ENCODE measurements at places on chromosomes 7 and 10.
A peak's percentile ranks its signal among the peaks of the same experiment; 100 is the strongest.

GRCh38 chr7:81484261-81484660, 285.6 kb downstream of the HGF start:
- no peak for DNase-seq

- DNase-seq, result no peak
Measured at GRCh38 chr7:138008019-138008587, 6.2 kb upstream of the CREB3L2 start.

GRCh38 chr7:105068886-105069285, 54.9 kb downstream of the KMT2E start:
- no peak for DNase-seq

GRCh38 chr7:20697351-20697750, 81.9 kb downstream of the ABCB5 start:
- DNase-seq, result no peak

DNA sequence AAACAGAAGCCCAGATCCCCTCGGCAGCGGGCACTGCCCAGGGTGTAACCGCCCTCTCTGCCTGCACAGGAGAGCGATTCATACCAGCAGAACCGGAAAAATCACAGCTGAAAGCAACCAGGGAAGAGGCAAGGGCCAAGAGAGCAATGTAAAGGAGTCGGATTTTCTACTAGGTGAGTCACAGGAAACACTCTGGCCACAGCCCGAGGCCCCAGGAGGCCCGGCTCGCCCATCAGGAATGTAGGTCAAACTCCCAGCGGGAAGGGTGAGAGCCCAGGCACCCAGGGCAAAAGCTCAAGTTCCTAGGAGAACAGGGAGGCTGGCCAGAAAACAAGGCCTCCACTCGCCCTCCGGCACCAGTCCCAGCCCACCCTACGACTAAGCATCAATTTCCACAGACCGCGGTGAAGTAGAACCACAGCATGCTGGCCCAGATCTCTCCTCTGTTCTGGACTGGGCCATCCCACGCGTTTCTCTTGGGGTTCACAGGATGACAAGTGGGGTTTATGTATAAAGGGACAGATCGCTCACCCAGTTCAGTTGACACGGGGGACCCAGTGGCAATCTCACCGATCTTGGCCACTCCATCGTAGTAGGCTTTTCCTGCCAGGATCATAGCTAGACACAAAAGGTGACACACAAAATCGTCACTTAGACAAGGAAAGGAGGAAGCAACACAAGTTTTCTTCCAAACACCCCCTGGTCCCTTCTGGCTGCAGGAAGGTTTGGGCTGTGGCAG, 46.2 kb downstream of the BAIAP2L1 start:
- DNase-seq, result no peak

DNA sequence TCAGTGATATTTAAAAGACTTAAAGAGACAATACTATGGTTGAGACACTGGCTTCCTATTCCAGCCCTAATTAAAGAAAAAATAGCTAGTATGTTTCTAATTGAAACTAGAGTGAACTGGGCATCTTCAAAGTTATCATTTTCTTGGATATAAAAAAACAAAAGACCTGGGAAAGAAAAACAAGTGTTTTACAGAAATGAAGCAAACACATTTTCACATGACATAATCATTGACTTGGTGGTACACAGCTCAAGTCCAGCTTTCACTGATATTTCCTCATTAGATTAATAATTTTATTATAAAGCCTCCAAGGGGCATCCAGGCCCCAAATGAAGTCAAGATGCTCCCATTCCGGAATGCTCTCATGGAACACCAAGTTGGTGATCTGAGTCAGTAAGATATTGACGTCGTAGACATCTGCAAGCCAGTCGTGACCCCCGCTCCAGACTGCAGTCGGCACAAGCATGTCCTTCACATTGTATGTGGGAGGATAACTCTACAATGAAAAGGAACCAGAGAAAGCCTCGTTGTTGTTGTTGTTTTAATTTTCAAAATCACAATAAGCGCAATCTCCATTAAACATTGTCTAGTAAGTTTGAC, 7.5 kb upstream of the CH25H start:
- no peak for DNase-seq

DNA sequence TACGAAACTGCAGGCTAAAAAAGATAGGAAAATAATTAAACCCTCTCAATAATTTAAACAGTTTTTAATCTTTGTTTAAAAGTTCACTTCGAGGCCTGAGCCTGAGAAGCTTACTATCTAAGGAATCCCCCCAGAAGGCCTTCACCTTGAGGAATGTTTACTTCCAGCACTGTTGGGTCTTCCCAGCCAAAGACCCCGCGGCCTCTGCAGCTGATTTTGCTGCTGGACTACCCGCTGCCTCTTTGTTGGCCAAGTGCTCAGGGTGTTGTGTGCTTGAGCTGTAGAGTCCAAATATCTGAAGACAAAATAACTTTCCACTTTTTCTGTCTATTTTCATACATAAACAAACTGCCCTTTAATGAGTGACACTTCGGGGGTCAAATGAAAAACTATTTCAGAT, 292.7 kb downstream of the GLRX3 start:
- no peak for DNase-seq

- peak; percentile 92 for DNase-seq
Measured at GRCh38 chr10:74589226-74589673, 237.2 kb upstream of the KAT6B start.

- DNase-seq, result peak; percentile 23
Measured at GRCh38 chr7:135210888-135211178, 493 bp downstream of the WDR91 start.

DNA sequence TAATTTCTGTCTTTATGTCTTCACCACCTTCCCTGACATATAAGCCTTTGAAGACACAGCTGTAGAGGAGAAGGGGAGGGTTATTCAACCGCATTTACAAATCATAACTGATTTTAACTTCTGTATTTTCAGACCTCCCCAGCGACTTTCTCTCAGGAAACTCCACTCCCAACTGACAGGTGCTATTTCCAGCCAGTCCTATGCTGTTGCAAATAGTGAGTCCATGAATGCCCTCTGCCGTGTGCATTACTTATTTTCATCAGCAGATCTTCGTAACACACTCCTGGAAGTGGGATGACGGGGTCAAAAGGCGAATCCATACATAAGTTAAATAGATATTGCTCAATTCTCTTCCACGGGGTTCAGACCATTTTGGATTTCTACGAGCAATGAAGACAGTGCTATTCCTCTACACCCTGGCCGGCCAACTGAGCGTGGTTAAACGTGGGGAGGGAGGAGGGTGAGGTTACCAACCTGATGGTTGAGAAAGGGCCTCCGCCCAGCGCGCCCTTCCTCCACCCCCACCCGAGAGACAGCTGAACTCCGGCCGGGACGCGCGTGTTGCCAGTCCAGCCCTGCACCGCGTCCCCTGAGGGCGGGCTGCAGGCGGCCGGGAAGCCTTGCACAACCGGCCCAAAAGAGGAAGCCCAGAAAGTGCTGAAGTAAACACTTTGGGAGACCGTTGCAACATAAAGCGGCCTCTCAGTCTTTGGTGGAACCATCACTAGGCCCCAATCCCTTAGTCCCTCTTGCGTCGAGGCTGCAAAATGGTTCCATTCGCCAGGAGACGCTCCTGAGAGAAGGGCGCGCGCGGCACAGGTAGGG, at the start of gene APBB1IP:
Gene APBB1IP, plus strand, starts transcription at position 705 of the 825 bp plus-strand sequence. CDS start 53,986 bp downstream, outside the sequence.
- DNase-seq, result no peak

DNA sequence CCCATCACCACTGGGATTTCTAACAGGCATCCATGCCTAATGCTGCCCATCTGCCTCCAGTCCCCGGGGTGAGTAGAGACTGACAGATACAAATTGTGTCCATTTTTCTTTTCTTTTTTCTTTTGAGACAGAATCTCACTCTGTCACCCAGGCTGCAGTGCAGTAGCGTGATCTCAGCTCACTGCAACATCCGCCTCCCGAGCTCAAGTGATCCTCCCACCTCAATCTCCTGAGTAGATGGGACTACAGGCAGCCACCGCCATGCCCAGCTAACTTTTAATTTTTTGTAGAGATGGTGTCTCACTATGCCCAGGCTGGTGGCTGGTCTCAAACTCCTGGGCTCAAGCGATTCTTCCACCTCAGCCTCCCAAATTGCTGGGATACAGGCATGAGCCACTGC, 7.6 kb upstream of the CPN1 start:
- DNase-seq, result no peak

- no peak for DNase-seq
Measured at GRCh38 chr10:13978533-13979115, 352.1 kb downstream of the FRMD4A start.

DNA sequence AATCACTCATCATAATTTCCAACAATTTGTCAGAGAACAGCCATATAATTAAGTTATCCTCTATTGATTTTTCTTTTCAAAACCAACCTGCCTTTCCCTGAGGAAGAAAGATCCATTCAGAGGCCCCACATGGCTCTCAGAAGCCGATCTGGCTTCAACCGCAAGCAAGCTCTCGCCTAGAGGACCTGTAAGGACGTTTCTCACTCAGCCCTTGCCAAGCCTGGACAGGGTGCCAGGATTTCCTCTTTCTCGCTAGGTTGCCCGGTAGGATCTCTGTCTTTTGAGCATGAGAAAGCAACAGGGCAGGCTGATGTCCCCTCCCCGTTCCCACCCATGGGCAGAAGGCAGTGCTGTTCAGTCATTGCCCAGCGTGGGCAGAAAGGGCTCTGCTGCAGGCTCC, 13.0 kb downstream of the AIFM2 start:
- DNase-seq, result no peak

DNA sequence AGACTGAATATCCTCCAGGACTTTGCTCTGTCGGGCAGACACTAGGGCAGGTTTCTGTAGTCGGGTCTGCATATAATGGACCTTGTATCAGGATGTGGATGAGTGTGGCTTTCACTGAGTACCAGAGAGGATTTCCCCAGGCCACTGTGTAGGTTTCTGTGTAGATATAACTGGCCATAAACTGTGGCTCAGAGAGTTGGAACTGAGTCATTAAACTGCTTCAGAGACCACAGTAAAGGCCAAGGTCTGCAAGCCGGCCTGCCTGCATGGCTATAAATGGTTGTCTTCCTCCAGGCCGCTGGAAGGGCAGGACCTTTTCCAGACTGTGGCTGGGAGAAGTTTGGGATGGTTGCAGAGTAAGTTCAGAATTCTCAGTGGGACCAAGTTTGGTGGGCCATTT, 16.9 kb downstream of the ZNF92 start:
- no peak for DNase-seq

DNA sequence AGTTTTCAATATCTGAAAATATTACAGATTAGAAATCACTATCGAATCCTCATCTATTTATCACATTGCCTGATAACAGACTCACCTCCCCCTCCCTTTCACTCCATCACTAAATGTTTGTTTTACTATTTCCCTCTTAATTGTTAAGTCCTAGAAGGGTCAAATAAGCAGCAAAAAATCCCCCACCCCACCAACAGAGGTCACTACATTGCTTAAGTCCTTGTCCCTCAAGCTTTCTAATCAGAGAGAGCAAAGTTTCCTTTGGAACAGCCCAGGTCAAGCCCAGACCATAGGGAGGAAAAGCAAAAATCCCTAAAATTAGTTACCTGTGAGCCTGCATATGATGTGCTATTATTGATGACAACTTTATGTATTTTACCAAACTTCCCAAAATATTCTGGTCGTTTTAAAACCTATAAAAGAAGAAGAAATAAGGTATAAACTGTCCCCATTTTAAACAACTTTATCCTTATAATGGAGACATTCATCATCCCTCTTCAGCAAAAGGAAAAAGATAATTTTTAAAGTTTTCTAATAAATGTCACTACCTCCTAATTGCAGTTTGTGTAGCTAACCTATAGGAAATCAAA, 95.0 kb downstream of the CNOT4 start:
- DNase-seq, result no peak

DNA sequence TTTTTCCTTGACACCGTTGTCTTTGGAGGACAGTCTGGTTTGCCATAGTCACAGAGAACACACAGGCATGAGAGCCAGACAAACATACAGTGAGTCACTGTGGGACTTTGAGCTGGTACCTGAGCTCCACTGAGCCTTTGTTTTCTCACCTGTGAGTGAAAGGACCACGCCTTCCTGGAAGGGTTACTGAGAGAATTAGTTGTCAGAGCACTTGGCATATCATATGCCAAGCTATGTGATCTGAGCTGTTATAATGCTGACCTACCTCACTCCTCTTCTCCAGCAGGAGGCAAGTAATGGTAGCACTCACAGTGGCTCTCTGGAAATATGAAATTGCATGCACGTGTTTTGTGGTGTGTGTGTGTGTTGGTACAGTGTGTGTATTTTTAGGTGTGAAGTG, 59.7 kb downstream of the CXCL12 start:
- no peak for DNase-seq

DNA sequence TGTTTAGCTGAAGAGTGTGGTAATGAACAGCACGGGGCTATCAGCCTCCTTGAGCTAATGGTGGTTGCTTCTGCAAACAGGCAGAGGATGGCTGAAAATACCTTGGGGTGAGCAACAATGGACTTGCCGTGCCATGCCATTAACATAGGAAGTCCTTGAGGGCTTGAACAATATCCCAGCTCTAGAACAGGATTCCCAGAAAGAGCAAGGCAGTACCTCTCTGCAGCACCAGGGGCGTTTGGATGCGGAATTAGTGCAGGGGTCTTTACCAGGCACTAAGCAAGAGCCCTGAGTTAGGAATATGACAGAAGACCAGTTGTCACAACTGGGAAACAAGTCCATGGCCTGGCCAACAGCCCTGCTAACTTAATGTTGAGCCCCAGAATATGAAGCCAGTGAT, 143.2 kb upstream of the COBL start:
- no peak for DNase-seq
